ENCODE measurements at places on chromosomes 16 and 17. TPM values are rescaled to one million over a fixed set of nuclear protein-coding genes. Genes with fewer than 3 reads are reported as not detected.

CCL1 gene
- total RNA-seq, result not detected

GAS2L2 gene
- not detected for total RNA-seq

- H3K4me1 ChIP-seq, result no peaks in the 10 kb centered on the region
- DNase-seq, result no peak
- no peak overlapping the region for H3K27ac ChIP-seq
- no peaks in the 10 kb centered on the region for H3K36me3 ChIP-seq
- no peak overlapping the region for H3K4me3 ChIP-seq
Observed at GRCh38 chr16:64390102-64390501, 731.8 kb downstream of the CDH11 start.

DNA sequence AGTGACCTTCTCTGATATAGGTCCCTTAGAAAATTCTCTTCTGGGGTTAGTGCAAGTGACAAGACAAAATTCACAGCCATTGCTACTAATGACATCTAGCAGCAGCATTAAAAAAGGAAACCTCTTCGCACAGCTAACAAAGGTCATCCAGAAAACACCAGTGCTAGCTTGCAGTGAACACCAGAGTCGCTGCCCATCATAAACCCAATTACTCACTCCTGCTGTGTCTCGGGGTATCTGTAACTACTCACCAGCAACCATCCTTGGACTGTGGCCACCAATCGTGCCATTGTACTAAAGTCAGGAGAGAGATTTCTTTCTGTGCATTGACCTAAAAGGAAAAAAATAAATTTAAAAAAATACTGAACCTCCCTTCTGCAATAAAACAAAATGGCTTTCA, 1494.7 kb upstream of the CDH8 start:
- no peaks in the 10 kb centered on the region for H3K36me3 ChIP-seq
- no peaks in the 10 kb centered on the region for H3K4me1 ChIP-seq
- H3K4me3 ChIP-seq, result no peak overlapping the region
- H3K27me3 ChIP-seq, result no peaks in the 10 kb centered on the region
- no peak for DNase-seq

DNA sequence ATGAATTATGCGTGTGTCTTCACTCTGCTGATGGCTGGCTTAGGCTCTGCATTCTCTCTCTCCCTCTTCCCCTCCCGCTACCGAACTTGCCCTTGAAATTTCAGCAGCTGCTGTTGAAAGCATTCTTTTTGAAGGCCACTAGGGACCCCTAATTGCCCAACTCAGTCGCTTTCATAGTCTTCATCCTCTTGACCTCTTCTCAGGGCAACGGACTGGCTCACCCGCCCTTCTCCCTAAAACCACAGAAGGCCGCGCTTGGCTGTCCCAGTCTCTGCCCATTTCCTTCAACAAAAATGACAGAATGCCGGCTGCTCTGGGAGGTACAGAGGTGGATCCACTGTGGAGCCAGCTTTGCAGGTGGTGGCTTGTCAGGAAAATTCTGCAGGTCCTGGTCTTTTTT, 21.0 kb upstream of the FMNL1 start:
- peaks cover 5% of the 10 kb centered on the region for H3K4me1 ChIP-seq
- H3K4me3 ChIP-seq, result no peak overlapping the region
- no peaks in the 10 kb centered on the region for H3K27me3 ChIP-seq
- no peaks in the 10 kb centered on the region for H3K36me3 ChIP-seq
- no peak overlapping the region for H3K27ac ChIP-seq
- no peak for DNase-seq

- H3K36me3 ChIP-seq, result no peaks in the 10 kb centered on the region
- DNase-seq, result no peak
- H3K27me3 ChIP-seq, result peaks cover 2% of the 10 kb centered on the region
- H3K4me3 ChIP-seq, result no peak overlapping the region
Observed at GRCh38 chr17:79027274-79027924, 3.4 kb downstream of the C1QTNF1 start.

- H3K27ac ChIP-seq, result no peak overlapping the region
- H3K4me3 ChIP-seq, result no peak overlapping the region
- H3K27me3 ChIP-seq, result no peaks in the 10 kb centered on the region
Observed at GRCh38 chr17:76793775-76794174, 55.9 kb downstream of the MFSD11 start.

DNA sequence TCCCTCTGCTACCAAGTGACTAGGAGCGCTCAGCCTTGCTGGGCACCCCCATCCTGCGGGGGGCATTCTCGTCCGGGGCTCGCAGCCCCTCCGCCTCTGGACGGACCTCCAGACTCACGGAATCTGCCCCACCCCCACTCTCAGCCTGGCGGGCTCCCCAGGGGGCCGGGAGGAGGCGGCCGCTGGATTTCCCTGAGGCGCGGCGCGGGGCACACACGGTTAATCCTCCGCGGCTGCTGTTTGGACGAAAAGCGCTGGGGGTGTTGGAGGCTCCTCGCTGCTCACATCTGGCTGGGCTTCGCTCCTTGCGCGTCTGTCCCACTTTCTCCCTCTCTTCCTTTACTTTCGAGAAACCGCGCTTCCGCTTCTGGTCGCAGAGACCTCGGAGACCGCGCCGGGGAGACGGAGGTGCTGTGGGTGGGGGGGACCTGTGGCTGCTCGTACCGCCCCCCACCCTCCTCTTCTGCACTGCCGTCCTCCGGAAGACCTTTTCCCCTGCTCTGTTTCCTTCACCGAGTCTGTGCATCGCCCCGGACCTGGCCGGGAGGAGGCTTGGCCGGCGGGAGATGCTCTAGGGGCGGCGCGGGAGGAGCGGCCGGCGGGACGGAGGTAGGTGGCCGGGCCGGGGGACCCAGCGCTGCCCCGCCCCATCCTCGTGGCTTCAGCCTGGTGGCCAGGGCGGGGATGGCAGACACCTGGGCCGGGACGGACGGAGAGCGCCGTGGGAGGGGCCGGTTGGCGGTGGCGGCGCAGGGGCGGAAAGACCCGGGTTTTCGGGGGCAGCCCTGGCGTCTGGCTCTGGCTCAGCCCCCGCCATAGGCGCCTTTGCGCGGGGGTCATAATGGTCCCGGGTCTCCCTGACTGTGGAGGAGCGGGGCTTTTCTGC, at the start of gene C1QTNF1:
Gene C1QTNF1 (plus strand): TSS at position 284 of the 886 bp plus-strand sequence. CDS start 19,800 bp downstream, outside the sequence.
- no peaks in the 10 kb centered on the region for H3K36me3 ChIP-seq
- H3K27ac ChIP-seq, result no peak within 1 kb of the TSS
- H3K27me3 ChIP-seq, result peaks cover 3% of the 10 kb centered on the region
- H3K4me3 ChIP-seq, result no peak within 1 kb of the TSS
- H3K4me1 ChIP-seq, result peaks cover 12% of the 10 kb centered on the region
- DNase-seq, result no peak

GRCh38 chr17:4506175-4506813, 7.6 kb downstream of the SPNS2 start:
- no peak overlapping the region for H3K4me3 ChIP-seq
- no peak overlapping the region for H3K27ac ChIP-seq
- peaks cover 3% of the 10 kb centered on the region for H3K27me3 ChIP-seq

DNA sequence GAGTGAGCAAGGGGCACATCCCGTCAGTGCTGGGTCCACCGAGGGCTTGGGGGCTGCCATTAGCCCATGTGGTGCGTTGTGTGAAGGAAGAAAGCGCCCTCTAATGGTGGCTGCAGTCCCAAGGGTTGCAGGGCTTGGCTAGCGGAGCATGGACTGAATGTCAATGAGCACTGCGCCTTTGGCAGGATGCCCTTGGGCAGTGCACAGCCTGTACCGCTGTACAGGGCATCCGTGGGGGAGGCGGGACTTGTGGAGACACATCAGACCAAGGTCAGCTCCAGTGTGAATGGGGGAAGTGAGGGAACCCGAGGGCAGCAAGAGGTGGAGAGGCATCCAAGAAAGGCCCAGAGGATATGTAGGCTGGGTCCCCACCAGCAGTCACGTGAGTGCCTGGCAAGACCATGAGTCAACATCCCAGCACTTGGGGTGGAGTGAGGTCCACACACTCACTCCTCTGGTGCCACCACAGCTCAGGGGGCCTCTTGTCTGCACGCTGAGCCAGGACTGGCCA, 75.5 kb upstream of the MED9 start:
- H3K4me1 ChIP-seq, result peaks cover 41% of the 10 kb centered on the region
- no peaks in the 10 kb centered on the region for H3K36me3 ChIP-seq
- no peak for DNase-seq
- H3K4me3 ChIP-seq, result no peak overlapping the region

GRCh38 chr17:21303441-21304065, 19.0 kb downstream of the MAP2K3 start:
- no peak overlapping the region for H3K4me3 ChIP-seq
- no peaks in the 10 kb centered on the region for H3K4me1 ChIP-seq
- peaks cover 72% of the 10 kb centered on the region for H3K36me3 ChIP-seq

DNA sequence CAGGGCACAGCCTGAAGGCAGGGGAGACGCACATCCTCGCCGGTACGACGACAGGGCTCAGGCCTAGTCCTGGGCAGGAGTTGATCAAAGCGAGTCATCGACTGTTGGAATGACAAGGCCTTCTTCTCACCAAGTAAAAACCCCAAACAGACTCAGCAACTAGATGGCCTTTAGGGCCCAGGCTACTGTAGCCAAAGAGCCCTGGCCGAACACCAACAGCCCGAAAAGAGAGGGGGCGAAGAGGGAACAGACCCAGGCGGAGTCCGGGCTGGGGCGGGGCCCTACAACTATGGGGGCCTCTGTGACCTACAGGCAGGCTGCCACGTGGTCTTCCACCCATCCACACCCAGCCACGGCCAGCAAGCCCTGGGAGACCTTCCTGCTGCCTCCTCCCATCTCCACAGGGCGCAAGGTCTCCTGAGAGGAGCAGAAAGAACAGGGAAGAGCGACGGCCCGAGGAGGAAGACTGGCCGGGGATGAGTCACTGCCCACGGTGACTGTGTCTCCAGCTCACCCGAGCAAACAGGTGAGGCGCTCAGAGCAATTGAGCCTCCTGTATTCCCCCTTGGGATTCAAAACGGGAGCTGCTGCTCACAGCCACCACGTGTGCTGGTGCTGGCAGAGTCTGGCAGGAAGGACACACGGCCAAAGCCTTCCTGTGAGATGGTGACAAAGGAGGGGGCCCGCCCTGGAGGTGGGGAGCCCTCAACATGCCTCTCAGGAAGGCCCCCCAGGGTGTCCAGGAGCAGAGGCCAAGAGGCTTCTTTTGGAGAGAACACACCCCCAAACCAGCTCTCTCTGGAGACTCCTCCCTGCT, 17.7 kb downstream of the SLC16A3 start:
- no peak for DNase-seq
- H3K4me3 ChIP-seq, result no peak overlapping the region
- peaks cover 89% of the 10 kb centered on the region for H3K36me3 ChIP-seq
- H3K27me3 ChIP-seq, result no peaks in the 10 kb centered on the region
- H3K4me1 ChIP-seq, result peaks cover 8% of the 10 kb centered on the region

DNA sequence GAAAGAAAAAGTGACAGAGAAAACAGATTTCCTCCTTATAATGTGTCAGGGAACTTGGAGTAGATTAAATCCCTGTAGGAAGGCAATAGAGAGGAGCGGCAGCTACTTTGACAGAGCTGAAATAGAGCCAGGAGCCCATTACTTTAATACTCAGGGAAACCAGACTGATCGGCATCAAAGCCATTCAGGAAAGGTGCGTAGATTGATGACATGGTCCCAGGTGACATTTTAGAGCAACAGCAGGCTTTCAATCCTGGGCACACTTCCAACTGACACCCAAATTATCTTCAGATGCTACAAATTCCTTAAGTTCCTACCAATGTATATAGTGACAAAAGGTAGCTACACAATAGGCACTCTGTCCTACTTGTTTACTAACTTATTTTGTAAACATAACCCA, 821.5 kb downstream of the CDH8 start:
- DNase-seq, result no peak
- H3K27me3 ChIP-seq, result no peaks in the 10 kb centered on the region
- no peak overlapping the region for H3K27ac ChIP-seq
- H3K36me3 ChIP-seq, result no peaks in the 10 kb centered on the region
- no peak overlapping the region for H3K4me3 ChIP-seq

GRCh38 chr16:85716022-85716679, 27.4 kb upstream of the GINS2 start:
- no peaks in the 10 kb centered on the region for H3K27me3 ChIP-seq
- H3K4me3 ChIP-seq, result no peak overlapping the region
- no peak for DNase-seq
- no peaks in the 10 kb centered on the region for H3K4me1 ChIP-seq

- H3K27me3 ChIP-seq, result no peaks in the 10 kb centered on the region
- H3K36me3 ChIP-seq, result peaks cover 78% of the 10 kb centered on the region
- no peaks in the 10 kb centered on the region for H3K4me1 ChIP-seq
Observed at GRCh38 chr16:25141648-25142047, 30.1 kb downstream of the LCMT1 start.

DNA sequence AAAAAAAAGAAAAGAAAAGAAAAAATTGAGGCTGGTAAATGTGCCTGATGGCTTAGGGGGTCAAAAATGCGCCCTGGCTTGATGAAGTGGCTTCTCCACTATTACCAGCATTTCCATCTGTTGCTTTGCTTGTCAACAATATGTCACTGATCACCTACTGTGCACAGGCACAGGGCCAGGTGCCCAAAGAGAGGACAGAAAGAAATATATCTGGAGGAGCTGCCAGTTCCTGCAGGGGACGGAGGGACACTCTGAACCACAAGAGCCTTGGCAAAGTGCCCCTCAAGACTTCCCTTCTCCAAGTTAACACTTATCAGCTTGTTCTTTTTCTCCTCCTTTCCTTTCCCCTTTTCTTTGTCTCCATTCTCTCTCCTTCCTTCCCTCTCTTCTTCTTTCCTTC, 34.7 kb downstream of the GINS3 start:
- no peak overlapping the region for H3K4me3 ChIP-seq
- DNase-seq, result no peak
- peaks cover 5% of the 10 kb centered on the region for H3K4me1 ChIP-seq

DNA sequence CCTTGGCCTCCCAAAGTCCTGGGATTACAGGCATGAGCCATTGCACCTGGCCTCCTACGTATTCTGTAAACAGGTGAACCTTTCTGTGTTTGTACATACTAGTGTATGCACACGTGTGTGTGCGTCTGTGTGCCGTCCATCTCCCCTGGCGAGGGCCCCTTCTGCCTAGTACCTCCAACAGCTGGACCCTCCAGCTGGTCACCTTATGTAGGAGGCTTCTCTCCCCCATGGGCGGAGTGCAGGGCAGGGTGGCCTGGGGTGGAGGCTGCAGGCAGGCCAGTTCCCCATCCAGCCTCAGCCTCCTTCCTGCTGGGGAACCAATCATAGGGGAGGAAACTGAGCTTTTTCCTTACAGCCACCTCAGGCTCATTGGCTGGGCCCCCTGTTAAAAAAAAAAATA, 24.4 kb upstream of the DOC2B start:
- H3K4me1 ChIP-seq, result no peaks in the 10 kb centered on the region
- no peak overlapping the region for H3K27ac ChIP-seq
- no peaks in the 10 kb centered on the region for H3K27me3 ChIP-seq
- H3K4me3 ChIP-seq, result no peak overlapping the region
- no peak for DNase-seq
